Epithelial cell of esophagus (primary cell): ENCODE measurements at places on chromosomes 2 and 18.
A peak's percentile ranks its signal among the peaks of the same experiment; 100 is the strongest.

- no peak for DNase-seq
These were observed 59.3 kb downstream of the CRACDL start for GRCh38 chr2:98876741-98877140.

- DNase-seq: peak; percentile 34
These were observed 315.2 kb upstream of the ZEB2 start for GRCh38 chr2:144834998-144835633.

- DNase-seq: no peak
These were observed 155.3 kb upstream of the CDH19 start for GRCh38 chr18:66759050-66759828.

GRCh38 chr2:160334028-160334741 is 134.1 kb upstream of the ITGB6 start:
- peak; percentile 69 for DNase-seq

GRCh38 chr18:79452991-79453645 is 57.4 kb downstream of the NFATC1 start:
- no peak for DNase-seq

DNA sequence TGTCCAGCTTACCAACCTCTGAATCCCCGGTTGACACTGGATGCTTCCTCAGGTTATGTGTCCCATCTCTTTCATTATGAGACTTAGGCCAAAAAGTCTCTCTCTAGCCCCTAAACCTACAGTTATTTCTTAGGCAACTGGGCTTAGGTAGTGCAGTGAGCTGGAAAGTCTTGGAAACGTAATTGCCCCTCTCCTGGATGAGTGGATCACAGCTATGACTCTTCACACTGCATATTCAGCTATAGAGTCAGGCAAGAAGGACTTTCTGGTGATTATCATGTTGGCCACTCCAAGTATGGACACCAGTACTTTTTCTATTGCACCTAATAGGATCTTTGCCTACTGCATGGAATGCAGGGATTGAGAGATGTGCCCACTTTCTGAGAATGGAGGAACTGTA is 458.3 kb upstream of the CELF4 start:
- DNase-seq: no peak

DNA sequence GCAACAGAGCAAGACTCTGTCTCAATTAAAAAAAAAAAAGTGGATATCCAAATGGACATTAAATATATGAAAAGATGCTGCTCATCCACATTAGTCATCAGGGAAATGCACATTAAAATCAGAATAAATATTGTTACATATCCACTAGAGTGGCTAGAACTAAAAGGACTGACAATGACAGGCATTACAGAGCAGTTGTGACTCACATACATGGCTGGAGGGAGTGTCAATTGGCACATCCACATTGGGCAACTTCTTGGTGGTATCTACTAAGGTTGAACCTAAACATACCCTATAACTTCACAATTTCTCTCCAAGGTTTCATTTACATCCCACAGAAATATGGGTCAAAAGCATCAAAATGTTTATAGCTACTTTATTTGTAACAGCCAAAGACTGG is 14.0 kb upstream of the DNER start:
- peak; percentile 66 for DNase-seq
